ENCODE measurements at places on chromosomes 7 and 10. TPM values are rescaled to one million over a fixed set of nuclear protein-coding genes. Genes with fewer than 3 reads are reported as not detected.

RAB19 gene
- total RNA-seq, result 5.3 TPM

TMEM176B gene
- 1.0 TPM for total RNA-seq

NPTX2 gene
- total RNA-seq, result not detected

LDB3 gene
- total RNA-seq, result not detected

RTKN2 gene
- 3.7 TPM for total RNA-seq

CRYGN gene
- total RNA-seq, result not detected

DNA sequence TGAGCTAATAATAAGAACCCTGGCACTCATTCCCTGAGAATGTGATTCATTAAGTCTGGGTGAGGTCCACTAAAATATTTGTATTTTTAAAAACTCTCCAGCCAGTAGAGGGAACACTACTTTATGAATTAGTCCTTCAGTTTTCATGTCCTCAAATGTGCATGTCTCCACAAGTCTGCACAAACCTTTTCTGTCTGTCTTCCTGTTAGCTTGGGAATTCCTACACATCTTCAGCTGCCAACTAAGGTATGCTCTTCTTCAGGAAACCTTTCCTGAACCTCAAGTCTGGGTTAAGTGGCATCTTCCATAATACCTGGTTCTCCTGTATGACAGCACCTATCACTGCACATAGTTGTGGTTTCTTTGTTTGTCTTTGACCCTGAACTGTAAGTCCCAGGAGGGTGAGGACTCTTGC lies 119.6 kb upstream of the MKX start:
- peak; percentile 22 for DNase-seq

DNA sequence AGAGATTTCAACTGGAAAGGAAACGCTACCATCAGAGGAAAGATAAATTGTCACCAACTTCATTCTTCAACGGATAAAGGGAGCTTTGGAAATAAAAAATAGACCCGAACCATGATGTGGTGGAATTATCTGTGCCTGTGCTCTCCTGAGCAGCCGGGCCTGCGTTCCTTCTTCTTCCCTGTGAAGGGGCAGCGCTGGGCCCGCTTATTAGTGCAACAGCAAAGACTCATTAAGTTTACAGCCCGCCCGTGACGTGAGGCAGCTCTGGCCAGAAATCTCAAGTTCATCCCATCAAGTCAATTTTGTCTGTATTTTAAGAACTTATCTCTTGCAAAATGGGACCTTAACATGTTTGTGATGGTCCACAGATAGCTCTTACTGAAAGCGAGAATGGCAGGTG lies 193.7 kb downstream of the ADARB2 start:
- no peak for DNase-seq

- DNase-seq, result peak; percentile 37
These were observed 36.3 kb downstream of the ARID5B start for GRCh38 chr10:61937631-61938351.

GRCh38 chr7:20450536-20450935 lies 119.8 kb downstream of the ITGB8 start:
- no peak for DNase-seq

GRCh38 chr10:28363376-28363775 lies 60.5 kb upstream of the MPP7 start:
- no peak for DNase-seq

DNA sequence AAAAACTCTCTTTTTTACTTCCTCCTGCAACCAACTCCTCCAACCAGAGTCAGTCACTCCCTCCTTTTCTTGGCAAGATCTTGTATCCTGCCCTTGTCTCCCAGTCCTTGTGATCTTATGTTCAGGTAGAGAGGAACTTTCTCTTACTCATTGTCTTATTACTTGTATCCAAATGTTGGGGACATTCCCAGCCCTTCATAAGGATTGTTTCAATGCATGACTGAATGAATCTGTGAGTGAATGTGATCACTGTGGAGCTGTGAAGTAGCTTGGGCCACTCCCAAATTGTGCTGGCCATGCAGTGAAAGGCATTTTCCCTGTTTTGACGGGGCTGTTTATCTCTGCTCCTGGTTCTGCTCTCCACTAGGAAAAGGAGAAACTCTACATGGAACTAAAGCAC lies 93.7 kb downstream of the CFAP58 start:
- no peak for DNase-seq

GRCh38 chr10:3975016-3975415 lies 190.0 kb upstream of the KLF6 start:
- no peak for DNase-seq

DNA sequence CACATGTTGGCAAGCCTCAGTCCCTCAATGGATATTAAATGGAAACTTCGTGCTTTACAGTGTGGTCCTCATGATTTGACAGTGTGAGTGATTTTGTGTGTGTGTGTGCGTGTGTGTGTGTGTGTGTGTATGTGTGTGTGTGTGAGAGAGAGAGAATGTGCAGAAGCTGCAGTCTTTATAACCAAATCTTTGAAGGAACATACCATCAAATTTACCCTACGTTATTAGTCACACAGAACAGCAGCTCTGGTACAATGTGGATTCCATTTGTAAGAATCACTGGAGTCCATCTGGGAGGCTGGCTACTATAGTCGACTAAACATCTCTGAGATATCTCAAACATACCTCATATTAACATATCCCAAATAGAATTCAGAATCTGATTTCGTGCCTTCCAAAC lies 928.0 kb upstream of the POT1 start:
- no peak for DNase-seq
